ENCODE measurements at places on chromosomes 7 and 10.

DNA sequence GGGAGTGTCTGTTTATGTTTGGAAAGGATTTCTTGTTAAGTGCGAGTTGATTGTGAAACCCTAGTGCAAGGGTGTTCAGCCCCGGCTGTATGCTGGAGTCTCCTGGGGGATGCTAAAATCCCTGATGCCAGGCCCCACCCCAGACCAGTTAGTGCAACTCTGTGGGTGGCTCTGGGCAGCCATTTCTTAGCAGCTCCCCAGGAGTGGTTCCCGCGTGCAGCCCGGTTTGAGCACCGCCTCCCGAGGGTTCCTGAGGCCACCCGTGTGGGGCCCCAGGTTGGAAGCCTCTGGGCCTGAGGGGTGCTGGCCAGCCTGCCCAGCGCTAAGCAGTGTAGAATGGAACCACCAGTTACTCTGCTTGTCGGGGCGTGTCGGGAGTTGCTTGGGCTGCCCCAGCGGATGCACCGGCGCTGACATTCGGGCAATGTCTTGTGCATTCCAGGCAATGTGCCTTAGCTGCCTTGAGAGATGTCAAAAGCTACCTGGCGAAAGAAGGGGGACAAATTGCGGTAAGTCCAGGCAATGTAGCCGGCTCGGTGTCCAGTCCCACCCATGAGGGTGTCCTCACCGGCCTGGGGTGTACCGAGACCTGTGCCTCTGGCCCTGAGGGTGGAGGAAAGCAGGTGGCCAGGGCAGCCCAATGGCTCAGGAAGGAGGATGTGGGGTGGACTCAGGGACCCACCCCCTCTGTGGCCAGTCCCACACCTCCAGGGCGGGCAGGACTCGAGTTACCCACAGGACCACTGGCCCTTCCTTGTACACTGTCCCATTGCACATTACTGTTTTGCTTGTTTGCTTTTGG, 13.2 kb downstream of the PFKFB3 start:
- DNase-seq = no peak

DNA sequence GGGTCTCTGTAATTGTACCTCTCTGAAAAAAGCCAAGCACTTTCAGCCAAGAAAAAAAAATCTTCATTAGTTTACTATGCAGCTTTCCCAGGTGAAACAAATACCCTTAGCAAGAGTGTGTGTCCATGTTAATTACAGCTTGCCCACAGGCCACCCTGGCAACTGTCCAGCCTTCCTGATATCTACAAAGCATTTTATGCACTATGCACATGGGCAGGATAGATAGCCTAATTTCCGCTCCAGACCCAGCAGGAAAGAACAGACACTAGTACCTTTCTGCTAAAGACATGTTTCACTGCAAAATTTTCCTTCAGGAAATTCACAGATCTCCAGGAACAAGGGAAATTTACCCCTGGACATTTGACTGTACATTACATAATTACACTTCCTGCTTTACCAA, 24.4 kb downstream of the CACNA2D1 start:
- DNase-seq = no peak

GRCh38 chr10:22690614-22691431, 23.6 kb downstream of the PIP4K2A start:
- DNase-seq = no peak

DNA sequence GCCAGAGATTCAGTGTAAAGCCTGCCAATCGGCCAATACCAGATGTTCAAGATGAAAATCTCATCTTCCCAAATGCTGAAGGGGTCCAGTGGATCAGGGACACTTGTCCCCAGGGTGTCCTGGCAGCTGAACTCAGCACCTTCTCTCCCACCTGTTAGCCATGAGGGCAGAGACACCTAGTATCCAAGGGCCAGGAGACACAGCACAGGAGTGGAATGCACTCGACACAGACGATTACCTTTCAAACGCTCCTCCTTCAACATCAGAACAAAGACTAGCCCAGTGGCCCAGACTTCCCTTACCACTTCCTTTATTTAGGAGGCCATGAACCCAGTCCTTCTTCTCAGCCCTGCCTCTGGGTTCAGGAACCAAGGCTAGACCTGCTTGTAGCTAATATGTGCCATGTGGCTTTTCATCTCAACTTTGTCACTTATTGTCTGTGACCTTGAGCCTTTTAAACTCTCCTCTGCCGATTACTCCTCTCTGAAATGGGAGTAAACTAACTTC, 180.3 kb upstream of the PLXNA4 start:
- no peak for DNase-seq

DNA sequence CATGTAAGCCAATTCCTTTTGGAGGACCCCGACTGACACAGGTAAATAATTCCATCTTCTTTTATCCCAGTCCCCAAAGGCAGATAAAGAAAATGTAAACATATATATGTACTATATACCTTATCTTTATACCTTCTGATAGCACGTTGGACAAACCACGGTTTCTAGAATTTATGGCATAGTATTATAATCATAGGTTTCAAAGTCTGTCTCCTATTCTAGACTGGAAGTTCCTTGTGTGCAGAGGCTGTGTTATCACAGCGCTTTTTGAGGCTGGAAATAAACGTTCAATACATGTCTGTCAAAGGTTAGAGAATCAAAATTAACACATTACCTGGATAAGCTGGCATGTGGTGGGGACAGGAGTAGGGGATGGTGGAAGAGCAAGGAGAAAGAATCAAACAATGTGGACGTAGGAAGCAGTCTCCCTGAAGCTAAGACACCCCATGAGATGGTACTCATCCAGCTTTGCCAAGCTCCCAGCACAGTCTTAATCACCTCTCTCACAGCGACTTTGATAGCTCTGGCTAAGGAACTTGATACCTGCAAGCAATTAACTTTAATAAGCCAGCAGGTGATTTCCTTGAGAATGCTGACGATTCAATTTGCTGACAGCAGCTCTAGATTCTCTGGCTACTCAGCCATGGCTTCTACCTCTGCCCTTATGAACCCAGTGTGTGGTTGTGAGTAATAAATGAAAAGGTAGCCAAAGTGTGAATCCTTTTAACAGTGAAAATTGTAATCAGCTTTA, 208.4 kb upstream of the LRRTM3 start:
- no peak for DNase-seq

GRCh38 chr10:131573707-131574106, 262.2 kb upstream of the TCERG1L start:
- no peak for DNase-seq

All from NCI-H187 (cell line).